Right ventricle myocardium inferior (tissue), 1 donor: ENCODE measurements at places on chromosomes 16 and 17. TPM values are rescaled to one million over a fixed set of nuclear protein-coding genes. Genes with fewer than 3 reads are reported as not detected.

DNA sequence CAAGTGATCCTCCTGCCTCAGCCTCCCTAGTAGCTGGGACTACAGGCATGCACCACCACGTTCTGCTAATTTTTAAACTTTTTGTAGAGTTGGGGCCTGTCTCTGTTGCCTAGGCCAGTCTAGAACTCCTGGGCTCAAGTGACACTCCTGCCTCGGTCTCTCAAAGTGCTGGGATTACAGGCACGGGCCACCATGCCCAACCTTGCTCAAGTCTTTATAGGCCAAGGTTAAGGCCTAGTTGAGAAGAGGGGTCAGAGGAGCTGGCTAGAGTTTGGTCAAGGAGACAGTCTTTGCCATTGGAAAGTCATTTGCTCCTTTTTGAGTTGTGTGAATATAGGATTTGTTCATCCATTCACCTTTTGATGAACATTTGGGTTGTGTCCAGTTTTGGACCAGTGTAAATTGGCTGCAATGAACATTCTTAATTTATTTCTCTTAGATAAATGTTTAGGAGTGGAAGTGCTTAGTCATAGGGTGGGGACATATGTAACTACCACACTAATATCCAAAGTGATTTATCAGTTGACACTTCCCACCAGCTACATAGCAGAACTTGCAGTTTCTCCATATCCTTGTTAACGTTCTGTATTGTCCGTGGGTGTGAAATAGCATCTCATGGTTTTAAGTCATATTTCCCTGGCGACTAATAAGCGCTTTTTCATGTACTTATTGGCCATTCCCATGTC lies 30.7 kb upstream of the ARHGAP17 start:
- DNase-seq, result no peak

GRCh38 chr16:87114832-87115231 lies 202.4 kb downstream of the C16orf95 start:
- no peak for DNase-seq

DNA sequence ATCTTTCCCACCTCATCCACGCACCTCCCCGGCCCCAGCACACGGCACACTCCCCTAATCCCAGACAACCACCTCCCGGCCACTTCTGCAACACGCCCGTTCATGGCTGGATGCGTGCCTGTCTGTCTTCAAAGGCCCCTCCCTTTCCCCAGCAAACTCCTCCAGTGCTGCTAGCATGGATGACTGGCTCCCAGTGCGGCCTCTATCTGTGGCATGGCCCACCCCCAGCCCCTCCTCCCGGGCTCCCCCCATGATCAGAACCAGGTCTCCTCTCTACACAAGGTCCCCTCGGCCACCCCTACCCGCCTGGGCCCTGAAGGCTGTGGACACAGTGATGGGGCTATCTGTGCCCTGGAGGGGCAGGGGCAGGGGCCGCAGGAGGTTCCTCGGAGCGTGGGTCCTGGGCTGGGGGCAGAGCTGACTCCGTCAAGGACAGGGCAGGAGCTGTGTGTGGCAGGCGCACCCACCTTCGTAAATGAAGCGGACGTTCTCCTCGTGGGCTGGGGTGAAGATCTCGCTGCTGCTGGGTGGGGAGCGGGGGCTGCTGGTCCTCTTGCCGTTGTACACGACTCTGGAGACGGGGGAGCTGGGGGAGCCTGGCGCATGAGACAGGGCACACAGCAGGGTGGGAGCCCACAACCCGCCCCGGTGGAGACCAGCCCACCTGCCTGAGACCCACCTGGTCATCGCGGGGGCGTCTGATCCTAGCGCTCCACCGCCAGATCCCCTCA lies 9.1 kb downstream of the MCRIP1 start:
- DNase-seq, result no peak

DNA sequence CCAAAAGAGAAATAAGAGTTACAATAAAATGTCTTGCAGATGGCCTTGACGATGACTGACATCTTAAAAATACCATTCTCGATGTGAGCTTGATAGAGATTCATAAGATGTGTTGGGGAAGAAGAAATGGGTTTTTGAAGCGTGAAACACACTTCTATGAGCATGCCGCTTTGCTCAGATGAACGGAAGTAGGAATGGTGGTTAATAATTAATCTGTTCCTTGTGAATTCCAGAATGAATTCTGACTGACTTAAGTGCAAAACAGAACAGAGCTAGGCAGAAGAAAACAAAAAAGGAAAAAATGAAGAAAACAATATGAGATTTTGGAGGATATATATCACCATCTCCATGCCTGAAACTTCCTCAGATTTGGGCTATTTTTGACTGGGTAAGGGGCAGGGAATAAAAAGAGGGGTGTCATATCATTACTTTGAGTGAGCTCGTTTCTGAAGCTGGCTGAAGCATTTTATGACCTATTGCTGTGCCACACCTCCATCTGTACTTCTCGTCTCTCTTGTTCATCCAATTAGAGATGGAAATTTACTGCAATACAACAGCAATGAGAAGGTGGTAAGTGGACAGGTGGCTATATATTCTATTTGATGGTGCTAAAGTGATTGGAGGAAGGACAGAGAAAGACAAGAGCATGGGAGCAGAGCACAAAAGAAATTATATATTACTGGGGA lies 1152.0 kb upstream of the CDH8 start:
- DNase-seq, result no peak

Gene UBN1
- total RNA-seq, result 45.2 TPM
